Stimulated activated CD4-positive, alpha-beta T cell treated with anti-CD3 and anti-CD28 coated beads, Interleukin-15, amount 100 ng/mL, for 1 hour (primary cell): ENCODE measurements at places on chromosomes 5 and 9.

GRCh38 chr5:67481362-67481761, 284.8 kb upstream of the CD180 start:
- no peak for DNase-seq

GRCh38 chr5:107809201-107810034, 138.7 kb upstream of the EFNA5 start:
- no peak for DNase-seq

DNA sequence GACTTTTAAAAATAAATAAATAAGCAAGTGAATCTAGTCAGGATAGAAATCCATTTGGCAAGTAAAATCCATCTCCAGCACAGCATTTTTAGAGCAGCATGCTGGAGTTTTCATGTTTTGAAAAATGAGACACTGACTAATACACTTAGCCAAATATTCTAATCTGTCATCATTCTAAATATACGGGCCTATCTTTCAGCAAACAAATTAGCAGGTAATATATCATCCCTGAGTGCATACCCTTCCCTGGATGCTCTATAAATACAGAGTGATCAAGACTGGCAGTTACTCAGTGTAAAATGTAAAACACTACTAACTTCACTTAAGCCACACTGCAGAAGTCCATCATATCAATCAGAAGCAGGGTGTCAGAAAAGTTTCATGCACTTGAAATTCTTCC, 58.4 kb downstream of the MLLT3 start:
- no peak for DNase-seq

GRCh38 chr9:93593144-93593658, 16.8 kb downstream of the PHF2 start:
- DNase-seq, result no peak

DNA sequence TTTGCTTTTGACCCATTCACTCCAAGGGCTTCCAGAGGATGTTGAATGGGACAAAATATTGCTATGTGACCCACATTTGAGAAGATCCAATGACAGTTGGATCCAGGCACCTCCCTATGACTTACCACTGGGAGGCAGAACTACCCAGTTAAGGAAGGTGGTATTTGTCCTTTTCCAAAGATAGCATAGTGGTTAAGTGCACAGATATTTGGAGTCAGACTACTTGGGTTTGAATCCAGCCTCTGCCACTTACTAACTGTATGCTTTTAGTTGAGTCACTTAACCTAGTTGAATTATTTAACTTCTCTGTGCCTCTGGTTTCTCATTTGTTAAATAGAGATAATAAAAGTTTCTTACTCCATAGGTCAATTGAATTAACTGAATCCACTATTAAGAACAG, 74.5 kb upstream of the PALM2AKAP2 start:
- no peak for DNase-seq

GRCh38 chr5:14261856-14262611, 118.9 kb downstream of the TRIO start:
- DNase-seq, result no peak

DNA sequence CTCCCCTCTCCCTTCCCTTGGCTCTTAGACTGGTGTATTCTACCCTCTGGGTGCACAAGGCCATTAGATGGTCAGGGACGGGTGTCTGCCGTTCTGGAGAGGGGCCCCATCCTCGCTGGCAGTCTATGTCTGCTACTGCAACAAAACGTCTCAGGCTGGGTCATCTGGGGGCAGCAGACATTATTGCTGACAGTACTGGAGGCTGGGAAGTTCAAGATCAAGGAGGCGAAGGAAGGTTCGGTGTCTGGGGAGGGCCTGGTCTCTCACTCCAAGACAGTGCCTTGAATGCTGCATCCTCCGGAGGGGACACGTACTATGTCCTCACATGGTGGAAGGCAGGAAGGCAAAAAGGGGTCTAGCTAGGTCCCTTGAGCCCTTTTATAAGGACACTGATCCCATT, 93.4 kb upstream of the COL5A1 start:
- DNase-seq, result no peak

GRCh38 chr5:142795251-142795650, 25.1 kb downstream of the ARHGAP26 start:
- no peak for DNase-seq
